ENCODE measurements at places on chromosomes 2 and 18.

- peak; percentile 99 for DNase-seq
Observed at GRCh38 chr18:59139291-59139614, 431 bp upstream of the SEC11C start.

DNA sequence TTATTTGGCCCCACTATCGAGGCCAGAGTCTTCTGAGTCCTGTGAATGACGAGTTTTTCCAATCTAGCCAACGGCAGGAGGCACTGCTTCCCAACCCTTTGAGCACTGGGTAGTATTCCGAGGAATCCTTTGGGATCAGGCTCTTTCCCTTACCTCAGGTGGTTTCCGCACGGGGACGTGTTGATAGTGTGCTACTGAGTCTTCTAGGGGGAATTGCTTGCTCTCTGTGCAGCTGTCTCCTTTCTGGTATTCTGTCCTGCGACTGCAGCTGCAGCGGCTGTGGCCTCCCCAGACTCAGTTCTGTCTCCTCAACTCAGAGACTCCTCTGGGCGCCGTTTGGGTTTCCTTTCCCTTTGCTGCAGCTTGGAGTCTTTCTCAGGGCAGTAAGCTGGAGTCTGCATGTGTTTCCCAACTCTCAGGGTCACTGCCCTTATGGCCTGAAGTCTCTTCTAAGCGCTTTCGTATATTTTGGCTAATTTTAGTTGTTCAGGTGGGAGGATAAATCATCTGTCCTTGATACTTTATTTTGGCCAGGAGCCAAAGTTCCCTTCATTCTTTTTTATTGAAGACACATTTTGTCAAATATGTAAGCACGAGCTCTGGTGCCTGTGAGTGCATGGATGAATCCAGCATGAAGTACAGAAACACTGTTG, 118.4 kb downstream of the MAP4K4 start:
- DNase-seq: no peak

- DNase-seq: no peak
Observed at GRCh38 chr2:69007169-69007568, 5.8 kb upstream of the ANTXR1 start.

GRCh38 chr2:240586919-240587800, 626 bp downstream of the CAPN10 start:
- peak; percentile 80 for DNase-seq

Data from NCI-H510A treated with DMSO at 0.1 percent for 48 hours (cell line).